ENCODE measurements at places on chromosomes 5 and 9.

DNA sequence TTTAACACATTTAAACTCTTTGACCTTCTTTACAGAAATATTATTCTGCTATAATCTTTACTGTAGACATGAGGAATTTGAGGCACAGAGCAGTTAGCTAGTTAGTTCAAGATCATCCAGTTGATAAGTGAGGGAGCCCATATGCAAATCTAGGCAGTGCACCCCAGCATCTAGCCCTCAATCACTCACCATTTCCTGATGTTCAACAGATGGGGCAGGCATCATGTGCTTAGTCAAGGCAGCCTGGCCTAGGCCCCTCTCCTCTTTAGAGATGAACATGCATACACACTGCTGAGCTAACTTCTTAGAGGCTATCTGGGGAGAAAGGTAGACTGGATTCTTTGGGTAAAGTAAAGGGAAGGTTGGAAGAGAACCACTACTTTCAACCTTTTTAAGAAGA, 206.8 kb upstream of the SLC24A2 start:
- DNase-seq = no peak

DNA sequence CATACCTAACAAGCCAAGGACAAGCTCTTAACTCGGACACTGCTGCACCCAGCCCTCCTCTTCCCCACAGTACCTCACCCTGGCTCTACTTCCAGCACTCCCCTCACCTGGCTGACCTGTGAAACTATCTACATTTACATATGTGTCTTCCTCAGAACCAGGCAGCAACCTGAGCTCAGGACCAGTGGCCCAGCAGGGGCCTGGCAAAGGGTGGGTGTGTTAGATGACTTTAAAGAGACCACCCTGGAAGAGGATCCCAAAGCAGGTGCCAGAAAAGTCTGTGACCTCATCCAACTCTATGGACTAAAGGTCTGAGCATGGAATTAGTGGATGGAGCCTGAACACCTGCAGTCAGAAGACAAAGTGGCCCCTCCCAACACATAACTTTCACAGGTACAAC, 400.9 kb downstream of the SPOCK1 start:
- no peak for DNase-seq

GRCh38 chr9:6106711-6107339, 91.4 kb upstream of the RANBP6 start:
- no peak for DNase-seq

DNA sequence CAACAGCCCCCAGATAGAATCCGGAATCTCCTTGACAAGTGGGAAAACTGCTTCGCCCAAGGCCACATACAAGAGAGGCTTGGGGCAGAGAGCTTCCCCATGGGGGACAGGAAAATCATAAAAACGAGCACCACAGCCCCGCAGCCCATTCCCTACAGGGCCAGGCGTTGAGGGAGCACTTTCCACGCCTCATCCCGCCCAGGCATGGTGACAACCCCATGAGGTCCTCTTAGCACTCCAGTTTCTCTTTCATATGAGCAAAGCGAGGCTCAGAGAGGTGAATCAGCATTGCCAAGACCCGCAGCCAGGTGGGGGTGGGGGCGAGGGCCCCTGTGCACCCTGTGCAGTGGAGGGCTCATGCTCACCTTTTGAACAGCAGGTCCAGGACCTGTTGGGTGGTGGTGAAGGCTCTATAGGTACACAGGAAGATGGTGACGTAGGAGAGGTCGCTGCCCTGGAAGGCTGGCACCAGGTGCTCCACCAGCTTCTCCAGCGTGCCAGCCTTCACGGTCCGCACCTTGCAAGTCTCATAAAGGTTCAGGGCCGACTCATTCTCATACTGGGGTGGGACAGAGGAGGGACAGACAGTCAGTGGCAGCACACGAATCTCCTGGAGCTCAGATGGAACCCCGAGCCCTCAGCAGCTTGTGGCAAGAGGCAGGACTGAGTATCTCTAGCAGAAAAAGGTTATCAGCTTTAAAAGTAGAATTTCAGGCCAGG, 10.9 kb downstream of the RALGDS start:
- DNase-seq = no peak

GRCh38 chr5:168784454-168784853, 205.3 kb upstream of the PANK3 start:
- no peak for DNase-seq

DNA sequence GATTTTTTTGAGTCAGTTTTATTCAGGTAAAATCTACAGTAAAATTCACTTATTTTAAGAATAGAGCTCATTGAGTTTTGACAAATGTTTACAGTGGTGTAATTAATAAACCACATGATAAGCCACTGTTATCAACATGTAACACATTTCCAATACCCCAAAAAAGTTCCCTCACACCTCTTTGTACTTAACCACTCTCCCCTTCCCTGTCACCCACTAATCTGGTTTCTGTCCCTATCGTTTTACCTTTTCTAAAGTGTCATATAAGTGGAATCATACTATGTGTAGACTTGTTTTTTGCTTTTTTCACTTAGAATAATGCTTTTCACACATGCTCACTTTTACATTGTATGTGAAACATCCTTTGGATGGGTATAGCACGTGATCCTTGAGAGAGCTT, 127.2 kb downstream of the KDM4C start:
- no peak for DNase-seq

GRCh38 chr9:134951461-134951860, 33.7 kb upstream of the FCN1 start:
- DNase-seq = no peak

DNA sequence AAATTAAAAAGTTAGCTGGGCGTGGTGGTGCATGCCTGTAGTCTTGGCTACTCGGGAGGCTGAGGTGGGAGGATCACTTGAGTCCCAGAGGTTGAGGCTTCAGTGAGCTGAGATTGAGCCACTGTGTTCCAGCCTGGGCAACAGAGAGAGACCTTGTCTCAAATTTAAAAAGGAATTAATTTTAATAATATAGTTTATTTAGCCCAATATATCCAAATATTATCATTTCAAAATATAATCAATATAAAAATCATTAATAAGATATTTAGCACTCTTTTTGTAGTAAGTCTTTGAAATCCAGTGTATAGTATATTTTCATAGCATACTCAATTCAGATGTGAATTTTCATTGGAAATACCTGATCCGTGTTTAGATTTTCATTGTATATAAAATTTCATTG, 43.2 kb upstream of the ORM1 start:
- no peak for DNase-seq

- DNase-seq = no peak
These were observed 1.8 kb downstream of the SGCD start for GRCh38 chr5:156328766-156329165.

DNA sequence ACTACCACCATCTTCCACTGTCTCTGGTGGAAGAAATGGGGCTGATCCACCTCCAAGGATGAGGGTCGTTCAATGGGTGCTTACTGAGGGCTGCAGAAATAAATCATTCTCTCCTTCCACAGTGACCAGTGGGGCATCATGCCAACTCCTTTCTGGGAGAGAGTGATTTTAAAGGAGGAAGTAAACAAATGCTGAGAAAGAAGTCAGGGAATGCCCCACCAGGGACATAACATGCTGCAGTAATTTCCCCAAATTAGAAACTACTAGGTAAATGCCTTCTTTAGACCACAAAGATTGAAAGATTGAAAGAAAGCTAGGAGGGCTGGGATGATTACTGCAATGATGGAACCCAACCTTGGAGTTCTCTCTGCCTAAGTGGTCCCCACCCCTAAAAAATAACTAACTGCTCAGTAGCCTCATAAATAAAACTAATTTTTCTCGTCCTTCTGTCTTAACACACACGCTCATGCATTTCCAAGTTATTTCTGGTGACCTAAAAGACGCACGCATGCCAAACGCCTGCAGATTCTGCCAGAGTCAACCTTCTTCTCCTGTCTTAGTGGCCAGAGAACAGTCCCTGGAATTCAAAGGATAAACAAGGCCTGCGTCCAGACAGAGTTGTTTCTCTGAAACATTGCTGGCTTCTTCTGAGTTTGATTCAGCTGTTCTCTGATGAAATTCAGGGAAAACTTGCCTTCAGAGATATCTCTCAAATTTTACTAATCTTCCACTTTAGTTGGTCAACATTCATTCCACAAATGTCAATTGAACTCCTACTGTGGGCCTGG, 250.0 kb downstream of the NR3C1 start:
- DNase-seq = no peak

- DNase-seq = no peak
These were observed 384 bp upstream of the MRPS2 start for GRCh38 chr9:135500071-135500524.

- no peak for DNase-seq
These were observed 23.6 kb downstream of the MARCHF3 start for GRCh38 chr5:127006744-127007143.

GRCh38 chr9:110101531-110102161, 106.3 kb downstream of the C9orf152 start:
- no peak for DNase-seq

DNA sequence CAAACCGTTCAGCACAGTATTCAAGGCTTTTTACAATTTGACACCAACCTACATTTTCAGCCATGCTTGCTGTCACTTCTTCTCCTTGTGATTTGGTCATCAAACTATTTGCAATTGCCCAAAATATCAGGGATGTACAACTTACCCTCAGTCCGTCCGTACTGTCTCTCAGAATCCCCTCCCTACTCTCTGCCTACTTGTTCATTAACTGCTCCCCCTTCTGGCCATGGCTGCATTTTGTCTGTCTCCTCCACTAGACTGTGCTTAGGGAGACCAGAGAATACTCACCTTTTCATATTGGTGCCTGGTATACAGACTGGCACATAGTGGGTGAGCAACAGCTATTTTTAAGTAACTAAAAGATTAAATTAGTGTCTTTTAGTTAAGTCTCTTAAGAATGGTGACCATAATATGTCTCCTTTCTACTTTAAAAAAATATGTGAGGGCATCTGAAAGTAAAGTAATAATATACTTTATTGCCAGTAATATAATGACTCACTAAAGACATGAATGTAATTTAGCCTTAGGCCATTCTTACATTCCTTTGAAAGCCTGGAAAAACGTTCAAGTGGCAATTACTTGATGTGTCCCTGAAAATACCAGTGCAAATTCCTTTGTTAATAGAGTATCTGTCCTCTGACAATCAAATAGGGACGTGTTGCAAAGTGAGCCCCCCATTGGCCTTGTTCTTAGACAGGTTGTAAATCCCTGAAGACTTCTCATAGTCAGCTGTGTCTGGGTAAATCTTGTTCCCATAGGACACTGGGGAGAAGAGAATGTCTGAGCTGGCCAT, 27.8 kb downstream of the PRLR start:
- DNase-seq = no peak

- DNase-seq = peak; percentile 96
These were observed 37.6 kb downstream of the DUSP1 start for GRCh38 chr5:172733131-172733973.

DNA sequence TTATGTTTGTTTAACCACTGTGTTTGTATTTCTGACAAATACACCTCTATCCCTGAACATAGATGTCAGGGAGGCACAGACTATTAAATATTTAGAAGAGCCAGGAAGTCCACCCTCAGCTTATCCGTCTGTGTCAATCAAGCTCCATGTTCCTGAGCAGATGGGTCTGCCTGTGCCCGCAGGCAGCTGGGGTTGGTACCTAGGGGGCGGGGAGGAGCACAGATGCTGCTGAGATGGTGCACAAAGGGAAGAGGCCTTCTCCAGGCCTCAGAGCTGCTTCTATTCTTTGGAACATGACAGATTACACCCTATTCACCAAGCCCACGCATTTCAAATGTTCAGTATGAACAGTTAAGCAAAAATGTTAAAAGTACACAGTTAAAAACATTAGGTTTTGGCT, 142.1 kb downstream of the EPB41L4A start:
- no peak for DNase-seq

DNA sequence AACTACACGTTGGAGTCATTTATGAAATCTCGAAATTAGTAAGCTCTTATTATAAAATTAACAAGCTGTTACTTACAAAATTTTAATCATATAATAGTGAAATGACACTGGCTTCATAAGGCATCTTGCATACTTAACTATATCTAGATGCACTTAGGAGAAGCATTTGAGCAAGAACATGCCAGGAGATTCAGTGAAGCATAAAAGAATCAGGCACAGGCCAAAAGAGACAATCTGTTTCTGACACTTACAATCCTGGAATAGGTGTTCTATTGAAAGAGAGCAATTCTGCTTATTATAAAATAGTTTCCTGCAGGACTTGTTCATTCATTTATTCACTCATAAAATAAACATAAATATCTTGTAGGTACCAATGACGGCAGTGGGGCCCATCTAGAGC, 1152.2 kb upstream of the CDH6 start:
- DNase-seq = no peak

- no peak for DNase-seq
These were observed 281.9 kb downstream of the MARCHF11 start for GRCh38 chr5:15897656-15898055.

DNA sequence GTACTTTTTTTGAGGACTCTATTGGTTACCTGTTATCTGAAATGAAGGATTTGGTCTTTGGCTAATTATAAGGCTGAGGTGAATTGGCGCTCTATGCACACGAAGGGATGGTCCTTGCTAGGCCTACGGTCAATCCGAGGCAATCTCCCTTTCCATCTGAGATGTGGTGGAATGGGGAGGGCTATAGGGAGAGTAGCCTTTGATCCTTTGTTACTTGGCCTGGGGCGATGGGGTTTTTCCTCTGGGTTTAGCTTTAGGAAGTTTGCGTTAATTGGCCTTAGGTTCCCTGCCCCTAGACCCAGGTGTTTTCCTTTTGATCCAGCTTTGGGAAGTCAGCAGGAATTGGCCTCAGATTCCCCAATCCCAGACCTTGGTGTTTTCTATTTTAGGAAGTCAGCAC, 102.1 kb upstream of the C9orf72 start:
- DNase-seq = no peak

DNA sequence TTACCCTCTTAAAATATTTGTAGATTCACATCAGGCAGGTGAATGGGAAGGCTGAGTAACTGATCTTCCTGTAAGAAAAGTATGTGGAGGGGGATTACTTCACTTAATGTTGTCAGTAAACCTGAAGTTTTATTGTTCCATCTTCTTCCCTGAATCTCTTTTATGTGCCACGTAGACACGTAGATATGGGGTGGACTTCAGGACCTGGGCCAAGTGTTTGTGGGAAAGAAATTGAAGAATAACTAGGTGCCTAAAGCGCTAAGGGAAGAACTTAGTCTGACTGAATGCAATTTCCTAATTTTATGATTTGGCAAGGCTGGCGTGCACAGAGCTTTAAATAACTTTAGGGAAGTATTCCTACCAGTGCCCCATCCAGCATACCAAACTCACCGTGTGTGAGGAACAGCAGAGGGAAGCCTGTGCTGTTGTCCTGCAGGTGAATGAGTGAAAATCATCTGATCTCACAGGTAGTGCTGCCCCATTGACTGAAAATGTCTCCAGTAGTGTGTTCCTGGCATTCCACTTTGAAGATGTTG, 323.4 kb downstream of the KDM4C start:
- no peak for DNase-seq

DNA sequence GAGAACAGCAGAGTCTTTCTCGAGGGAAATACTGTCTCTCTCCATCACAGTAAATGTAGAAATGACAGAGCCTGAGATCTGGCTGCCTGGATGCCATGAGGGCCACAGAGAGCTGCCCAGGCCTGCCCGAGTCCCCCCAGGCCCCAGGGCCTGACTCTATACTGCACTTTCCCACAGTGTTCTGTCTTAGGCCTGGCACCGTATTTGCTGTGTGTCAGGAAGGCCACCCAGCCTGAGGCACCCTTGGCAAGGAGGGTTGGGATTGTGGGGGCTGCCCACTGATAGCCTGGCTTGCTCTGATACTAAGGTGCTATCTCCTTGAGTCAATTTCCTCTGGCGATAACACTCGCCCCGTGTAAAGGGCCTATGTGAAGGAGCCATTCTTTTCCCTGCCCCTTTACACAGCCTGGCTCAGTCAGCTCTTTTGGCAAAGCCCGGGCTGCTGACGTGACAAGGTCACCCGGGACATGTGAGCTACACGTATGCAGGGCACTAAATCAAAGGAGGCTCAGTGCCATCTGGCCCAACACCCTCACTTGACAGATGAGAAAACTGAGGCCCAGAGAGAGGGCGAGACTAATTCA, 630.1 kb upstream of the KLF4 start:
- no peak for DNase-seq
